ENCODE measurements at places on chromosomes 7 and 10. TPM values are rescaled to one million over a fixed set of nuclear protein-coding genes. Genes with fewer than 3 reads are reported as not detected.

The TAS2R5 gene
- total RNA-seq, result 1.0 TPM

The CLRN3 gene
- total RNA-seq, result not detected

The TUBAL3 gene
- total RNA-seq, result 0.12 TPM

The PTPRZ1 gene
- total RNA-seq, result 56.2 TPM

The TLX1 gene
- total RNA-seq, result not detected

The LRRC4 gene
- total RNA-seq, result 16.7 TPM

The ZRANB1 gene
- 14.2 TPM for total RNA-seq

The IGFBP3 gene
- 7.9 TPM for total RNA-seq

The COBL gene
- total RNA-seq, result 10.4 TPM

The FOXI2 gene
- total RNA-seq, result 0.32 TPM

The LRRC17 gene
- 0.32 TPM for total RNA-seq

The STRA8 gene
- total RNA-seq, result not detected

The OR2A5 gene
- not detected for total RNA-seq

The MRC1 gene
- 1.2 TPM for total RNA-seq

The PRLHR gene
- total RNA-seq, result not detected

The HOXA4 gene
- total RNA-seq, result 5.5 TPM

The FBXL15 gene
- total RNA-seq, result 9.4 TPM

The DEPP1 gene
- 3.3 TPM for total RNA-seq

The AKR1D1 gene
- total RNA-seq, result not detected

The SLC26A5 gene
- not detected for total RNA-seq

The SEPHS1 gene
- total RNA-seq, result 31.4 TPM

The POM121L12 gene
- total RNA-seq, result not detected

The LIPM gene
- not detected for total RNA-seq

The CTBP2 gene
- 46.7 TPM for total RNA-seq

The ZC3HAV1L gene
- 6.3 TPM for total RNA-seq
